Stimulated activated CD8-positive, alpha-beta memory T cell treated with anti-CD3 and anti-CD28 coated beads, Interleukin-7, amount 100 ng/mL, for 24 hours (primary cell): ENCODE measurements at places on chromosomes 5 and 9.

DNA sequence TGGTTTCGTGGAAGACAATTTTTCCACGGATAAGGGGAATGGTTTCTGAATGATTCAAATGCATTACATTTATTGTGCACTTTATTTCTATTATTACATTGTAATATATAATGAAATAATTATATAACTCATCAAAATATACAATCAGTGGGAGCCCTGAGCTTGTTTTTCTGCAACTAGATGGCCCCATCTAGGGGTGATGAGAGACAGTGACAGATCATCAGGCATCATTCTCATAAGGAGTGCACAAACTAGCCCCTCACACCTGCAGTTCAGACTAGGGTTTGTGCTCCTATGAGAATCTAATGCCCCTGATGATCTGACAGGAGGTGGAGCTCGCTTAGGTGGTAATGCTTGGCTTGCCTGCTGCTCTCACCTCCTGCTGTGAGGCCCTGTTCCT lies 6.4 kb downstream of the ISCA1 start:
- no peak for DNase-seq

DNA sequence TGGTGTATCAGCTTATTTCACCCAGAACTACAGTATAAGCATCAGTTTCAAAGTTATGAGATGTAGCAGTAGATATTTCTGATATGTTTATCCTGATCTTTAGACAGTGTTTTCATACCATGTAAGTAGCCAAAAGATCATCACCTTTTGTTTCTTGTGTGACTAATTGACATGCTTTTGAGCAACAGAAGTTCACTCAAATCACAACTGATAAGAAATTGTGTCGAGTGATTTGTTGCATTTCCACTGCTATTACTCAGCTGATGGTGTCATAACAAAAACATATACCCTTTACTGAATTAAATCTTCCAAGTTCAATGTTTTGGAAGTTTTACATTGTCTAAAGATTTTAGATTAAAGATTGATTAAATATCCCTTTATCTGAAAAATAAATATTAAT lies 324.5 kb downstream of the TUSC1 start:
- DNase-seq, result no peak

DNA sequence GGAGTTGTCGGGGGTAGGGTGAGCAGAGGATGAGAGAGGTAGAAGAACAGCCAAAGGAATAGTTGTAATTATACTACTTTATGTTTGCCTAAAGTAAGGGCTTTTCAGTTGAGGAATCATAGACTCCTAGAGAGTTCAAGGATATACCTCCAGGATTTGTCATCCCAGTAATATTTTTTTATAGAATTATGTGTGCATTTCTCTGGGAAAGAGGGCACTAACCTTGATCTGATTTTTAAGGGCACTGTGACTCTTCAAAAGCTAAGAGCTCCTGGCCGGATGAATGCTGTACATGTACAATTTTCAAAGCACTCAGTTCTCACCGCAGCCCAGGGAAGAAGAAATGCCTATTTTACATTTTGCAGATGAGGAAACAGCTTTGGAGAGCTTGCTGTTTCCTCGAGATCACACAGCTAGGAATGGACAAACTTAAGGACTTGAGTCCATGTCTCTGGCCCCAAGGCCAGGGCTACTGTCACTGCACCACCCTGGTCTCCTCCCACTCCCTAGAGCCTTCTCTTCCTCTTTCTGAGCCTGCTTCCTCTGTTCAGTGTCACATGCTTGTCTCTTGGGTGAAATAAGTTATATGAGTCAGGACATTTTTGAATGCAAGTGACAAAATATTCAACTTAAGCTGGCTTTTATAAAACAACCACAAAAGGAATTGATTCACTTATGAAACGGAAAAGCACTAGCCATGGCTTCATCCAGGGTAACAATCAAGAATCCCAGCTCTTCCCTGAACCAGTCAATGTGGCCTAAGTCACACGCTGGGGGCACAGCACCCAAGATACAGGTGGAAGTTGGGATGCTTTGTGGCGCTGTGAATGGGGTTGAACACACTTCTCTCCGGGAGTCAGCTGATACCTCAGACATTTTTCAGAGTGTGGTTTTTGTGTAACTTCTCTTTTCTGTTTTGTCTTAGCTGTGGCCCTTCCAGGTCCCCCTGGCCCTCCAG lies 45.7 kb upstream of the TGFBR1 start:
- DNase-seq, result no peak

- no peak for DNase-seq
These were observed 94.2 kb downstream of the AGTPBP1 start for GRCh38 chr9:85647571-85647970.
